ENCODE measurements at places on chromosomes 6 and 20. TPM values are rescaled to one million over a fixed set of nuclear protein-coding genes. Genes with fewer than 3 reads are reported as not detected.

Gene FAM229B
- total RNA-seq: 25.1 TPM

Gene FOXC1
- total RNA-seq: 16.0 TPM

- H3K4me1 ChIP-seq: peaks cover 5% of the 10 kb centered on the region
- H3K27me3 ChIP-seq: no peaks in the 10 kb centered on the region
- no peak overlapping the region for H3K4me3 ChIP-seq
- peaks cover 2% of the 10 kb centered on the region for H3K36me3 ChIP-seq
- H3K27ac ChIP-seq: no peak overlapping the region
Measured at GRCh38 chr6:37979392-37980221, 160.1 kb downstream of the ZFAND3 start.

Gene TRIM40
- total RNA-seq: not detected

Gene PSORS1C2
- not detected for total RNA-seq

DNA sequence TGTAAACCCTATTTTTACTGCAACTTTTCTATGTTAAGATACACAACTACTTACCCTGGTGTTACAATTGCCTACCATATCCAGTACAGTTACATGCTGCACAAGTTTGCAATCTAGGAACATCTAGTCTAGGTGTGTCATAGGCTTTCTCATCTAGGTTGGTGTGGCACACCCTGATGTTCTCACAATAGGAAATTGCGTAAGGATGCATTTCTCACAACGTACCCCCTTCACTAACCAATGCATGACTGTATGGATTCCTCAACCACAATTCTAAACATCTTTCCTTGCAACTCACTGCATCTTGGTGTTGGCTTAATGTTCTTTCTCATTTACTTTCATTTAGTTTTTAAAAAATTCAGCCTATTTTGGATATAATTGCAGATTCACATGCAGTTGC lies 31.6 kb downstream of the GJA10 start:
- no peaks in the 10 kb centered on the region for H3K27me3 ChIP-seq
- peaks cover 23% of the 10 kb centered on the region for H3K4me1 ChIP-seq
- no peaks in the 10 kb centered on the region for H3K36me3 ChIP-seq
- no peak overlapping the region for H3K4me3 ChIP-seq
- H3K27ac ChIP-seq: no peak overlapping the region
- DNase-seq: no peak

GRCh38 chr6:43171707-43172103 lies 636 bp downstream of the SRF start:
- H3K27ac ChIP-seq: peak overlapping the region; percentile 62
- H3K4me3 ChIP-seq: peak overlapping the region; percentile 96
- peak; percentile 29 for DNase-seq
- peaks cover 31% of the 10 kb centered on the region for H3K4me1 ChIP-seq

DNA sequence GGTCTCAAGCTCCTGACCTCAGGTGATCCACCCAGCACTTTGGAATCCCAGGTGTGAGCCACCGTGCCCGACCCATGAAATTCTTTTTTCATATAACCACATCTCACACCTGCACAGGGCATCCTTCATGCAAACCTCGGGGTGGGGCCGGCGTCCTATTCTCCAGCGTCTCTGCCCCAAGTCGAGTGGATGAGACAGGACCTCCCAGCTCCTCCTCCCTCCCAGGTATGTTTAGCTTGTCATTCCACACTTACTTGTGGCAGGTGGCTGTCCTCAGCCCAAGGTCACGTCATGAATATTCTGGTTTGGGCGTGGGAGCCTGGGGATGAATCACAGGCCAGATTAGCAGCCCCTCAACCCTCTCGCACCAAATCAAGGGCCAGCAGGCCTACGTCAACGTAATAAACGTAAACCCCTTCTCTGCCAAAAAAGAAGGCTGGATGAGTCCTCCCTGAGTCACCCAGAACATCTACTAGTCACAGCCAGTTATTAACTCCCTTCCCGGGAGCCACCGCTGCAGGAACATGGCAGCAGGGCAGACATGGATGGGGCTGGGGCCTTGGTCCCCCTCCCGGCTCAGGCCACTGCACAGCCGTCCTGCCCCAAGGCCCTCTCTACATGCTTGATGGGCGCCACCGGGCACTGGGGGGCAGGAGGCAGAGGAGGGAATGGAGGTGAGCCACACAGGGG lies 91.7 kb downstream of the YTHDF1 start:
- H3K36me3 ChIP-seq: no peaks in the 10 kb centered on the region
- no peak overlapping the region for H3K4me3 ChIP-seq
- H3K27ac ChIP-seq: no peak overlapping the region
- DNase-seq: no peak
- peaks cover 86% of the 10 kb centered on the region for H3K27me3 ChIP-seq

DNA sequence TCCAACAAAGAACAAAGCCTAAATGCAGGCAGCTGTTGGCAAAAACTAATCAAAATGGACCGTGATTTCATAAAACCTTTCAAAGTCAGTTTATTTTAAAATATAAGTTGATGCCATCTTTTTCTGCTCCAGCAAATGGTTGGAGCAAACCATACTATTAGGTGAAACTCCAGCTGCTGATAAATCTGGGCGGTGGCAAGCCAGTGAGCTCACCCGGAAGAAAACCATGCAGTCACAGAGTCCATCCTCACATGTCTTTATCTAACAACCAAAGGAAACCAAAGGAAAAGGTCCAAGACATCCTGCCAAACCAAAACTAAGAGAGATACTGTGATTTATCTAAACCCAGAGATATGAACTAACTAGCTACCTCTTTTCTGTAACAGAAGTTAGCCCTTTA lies 72.6 kb downstream of the HIVEP2 start:
- no peaks in the 10 kb centered on the region for H3K36me3 ChIP-seq
- no peak overlapping the region for H3K4me3 ChIP-seq
- peak overlapping the region; percentile 35 for H3K27ac ChIP-seq
- no peak for DNase-seq

DNA sequence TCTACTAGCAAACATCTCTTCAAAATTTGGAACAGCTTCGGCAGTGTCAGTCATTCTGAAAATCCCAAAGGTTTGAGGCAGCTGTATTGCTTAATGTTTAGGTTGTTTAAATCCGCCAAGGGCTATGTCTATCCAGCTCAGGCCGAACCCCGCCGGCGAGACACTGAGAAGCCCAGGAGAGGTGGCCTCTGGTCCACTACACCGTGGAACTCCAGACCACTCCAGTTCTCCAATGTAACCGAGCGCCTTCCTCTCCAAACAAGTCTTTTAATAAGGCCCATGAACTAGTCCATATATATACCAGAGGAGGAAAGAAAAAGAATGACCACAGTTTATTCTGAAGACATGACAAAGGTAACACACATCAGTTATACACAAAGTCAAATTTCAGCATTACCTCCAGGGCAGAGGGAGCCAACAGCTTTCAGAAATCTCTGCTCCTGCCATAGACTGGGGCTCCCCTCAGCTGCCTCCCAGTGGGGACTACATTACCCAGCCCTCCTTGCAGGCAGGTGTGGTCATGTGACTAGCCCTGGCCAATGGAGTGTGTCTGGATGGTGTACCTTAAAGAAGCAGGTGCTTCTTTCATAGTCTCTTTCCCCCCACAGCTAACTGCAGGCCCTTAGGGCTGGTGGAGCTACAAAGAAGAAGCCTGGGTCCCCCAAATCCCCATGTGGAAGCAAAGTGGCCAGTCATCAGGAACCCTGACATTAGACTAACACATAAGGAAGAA lies at the start of gene RAMACL:
Gene RAMACL, minus strand, starts transcription at position 255 of the 733 bp plus-strand sequence. Its CDS starts 201 bp downstream, at position 54.
- peaks cover 17% of the 10 kb centered on the region for H3K4me1 ChIP-seq
- H3K27me3 ChIP-seq: no peaks in the 10 kb centered on the region
- DNase-seq: no peak
- no peaks in the 10 kb centered on the region for H3K36me3 ChIP-seq

GRCh38 chr6:54899442-54899841 lies 52.9 kb downstream of the FAM83B start:
- H3K36me3 ChIP-seq: no peaks in the 10 kb centered on the region
- no peak for DNase-seq
- H3K27me3 ChIP-seq: no peaks in the 10 kb centered on the region

GRCh38 chr6:77373955-77374354 lies 89.3 kb downstream of the HTR1B start:
- H3K4me3 ChIP-seq: no peak overlapping the region
- H3K4me1 ChIP-seq: no peaks in the 10 kb centered on the region
- no peaks in the 10 kb centered on the region for H3K27me3 ChIP-seq
- no peak overlapping the region for H3K27ac ChIP-seq
- H3K36me3 ChIP-seq: no peaks in the 10 kb centered on the region

GRCh38 chr6:328924-329323 lies 36.6 kb downstream of the DUSP22 start:
- no peak overlapping the region for H3K4me3 ChIP-seq
- no peak for DNase-seq
- no peaks in the 10 kb centered on the region for H3K36me3 ChIP-seq
- no peaks in the 10 kb centered on the region for H3K27me3 ChIP-seq

Gene EFCAB8
- 0.06 TPM for total RNA-seq

- peaks cover 15% of the 10 kb centered on the region for H3K4me1 ChIP-seq
- H3K27ac ChIP-seq: no peak overlapping the region
- no peak for DNase-seq
- no peak overlapping the region for H3K4me3 ChIP-seq
Measured at GRCh38 chr20:64086801-64087200, 2.6 kb upstream of the LKAAEAR1 start.

- DNase-seq: no peak
- H3K36me3 ChIP-seq: no peaks in the 10 kb centered on the region
- no peaks in the 10 kb centered on the region for H3K27me3 ChIP-seq
- H3K4me1 ChIP-seq: no peaks in the 10 kb centered on the region
- no peak overlapping the region for H3K4me3 ChIP-seq
- no peak overlapping the region for H3K27ac ChIP-seq
Measured at GRCh38 chr6:10643201-10643651, 51.2 kb downstream of the C6orf52 start.

Gene DNAAF9
- 12.3 TPM for total RNA-seq

DNA sequence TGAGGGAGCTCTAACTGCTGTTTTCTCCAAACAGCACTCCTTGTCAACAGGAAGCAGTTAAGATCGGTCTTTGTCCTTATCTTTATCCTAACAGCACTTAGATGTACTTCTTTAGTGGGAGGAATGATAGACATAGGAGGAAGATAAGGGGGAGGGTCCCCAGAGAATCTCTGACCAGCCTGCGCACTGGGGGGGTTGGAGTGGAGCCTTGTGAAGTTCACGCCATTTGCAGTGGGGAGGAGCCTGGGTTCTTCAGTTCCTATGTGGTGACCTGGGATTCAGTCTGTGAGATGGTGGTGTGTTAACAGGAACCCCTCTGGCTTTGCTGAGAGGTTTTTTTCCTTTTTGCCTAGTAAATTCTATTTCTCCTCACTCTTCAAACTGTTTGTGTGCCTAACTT lies 18.1 kb upstream of the ASCC3 start:
- no peak overlapping the region for H3K4me3 ChIP-seq
- no peaks in the 10 kb centered on the region for H3K36me3 ChIP-seq
- no peaks in the 10 kb centered on the region for H3K4me1 ChIP-seq
- peaks cover 6% of the 10 kb centered on the region for H3K27me3 ChIP-seq
- H3K27ac ChIP-seq: no peak overlapping the region

GRCh38 chr6:107321793-107322192 lies 137.6 kb downstream of the PDSS2 start:
- no peak overlapping the region for H3K4me3 ChIP-seq
- H3K36me3 ChIP-seq: no peaks in the 10 kb centered on the region
- H3K4me1 ChIP-seq: no peaks in the 10 kb centered on the region

DNA sequence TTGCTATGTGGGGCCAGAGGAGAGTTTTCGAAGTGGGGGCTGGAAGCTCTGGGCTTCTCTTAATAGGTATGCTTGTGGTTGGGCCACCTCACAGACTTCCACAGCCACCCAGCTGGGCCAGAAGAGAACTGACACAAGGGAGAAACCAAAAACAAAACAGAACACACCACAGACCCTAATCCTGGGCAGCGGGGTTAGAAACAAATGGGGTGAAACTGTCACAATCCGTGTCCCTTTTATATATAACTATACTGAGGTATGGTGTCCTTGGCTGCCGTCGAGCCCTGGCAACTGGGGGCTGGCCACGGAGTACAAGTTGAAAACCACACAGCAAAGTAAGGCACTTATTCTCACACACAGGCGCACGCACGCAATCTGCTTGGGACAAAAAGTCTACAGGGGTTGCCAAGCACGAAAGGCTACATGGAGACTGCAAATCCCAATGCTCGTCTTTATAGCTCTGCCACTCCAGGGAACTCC lies 78.3 kb downstream of the TRAM2 start:
- peaks cover 47% of the 10 kb centered on the region for H3K4me1 ChIP-seq
- no peaks in the 10 kb centered on the region for H3K27me3 ChIP-seq
- H3K4me3 ChIP-seq: no peak overlapping the region
- H3K36me3 ChIP-seq: peaks cover 59% of the 10 kb centered on the region
- peak overlapping the region; percentile 82 for H3K27ac ChIP-seq

DNA sequence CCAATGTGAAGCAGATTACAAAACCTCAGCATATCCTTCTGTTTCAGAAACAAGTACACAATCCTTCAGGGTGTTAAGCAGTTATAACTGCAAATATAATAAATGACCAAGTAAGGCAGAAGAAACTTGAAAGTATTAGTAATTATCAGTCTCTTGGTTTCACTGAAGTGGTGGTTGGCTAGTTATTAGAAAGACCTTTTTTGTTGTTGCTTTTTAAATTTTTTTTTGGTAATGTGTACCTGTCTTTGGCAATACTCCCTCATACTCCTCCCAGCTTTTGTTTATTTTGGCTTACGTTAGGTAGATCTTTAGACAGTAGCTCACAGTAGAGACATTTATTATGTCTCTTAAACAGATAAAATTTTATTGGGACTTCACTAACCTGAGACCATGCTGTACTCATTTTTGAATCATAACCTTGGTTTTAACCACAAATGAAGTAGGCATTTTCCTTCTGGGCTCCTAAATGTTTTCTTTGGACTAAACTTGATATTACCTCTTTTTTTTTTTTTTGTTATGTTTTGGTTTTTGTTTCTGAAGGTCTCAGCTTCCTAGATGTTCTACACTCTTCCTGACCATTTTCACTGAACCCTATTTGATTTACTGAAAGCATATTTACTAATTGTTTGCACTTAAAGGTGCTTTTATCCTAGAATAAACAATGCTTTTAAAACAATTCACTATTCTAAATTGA lies 6.4 kb downstream of the CD2AP start:
- H3K4me1 ChIP-seq: peaks cover 20% of the 10 kb centered on the region
- peak overlapping the region; percentile 24 for H3K27ac ChIP-seq
- H3K4me3 ChIP-seq: no peak overlapping the region
- H3K36me3 ChIP-seq: no peaks in the 10 kb centered on the region
- DNase-seq: no peak
- no peaks in the 10 kb centered on the region for H3K27me3 ChIP-seq

- H3K27me3 ChIP-seq: no peaks in the 10 kb centered on the region
- no peak overlapping the region for H3K27ac ChIP-seq
- no peak overlapping the region for H3K4me3 ChIP-seq
Measured at GRCh38 chr6:11386323-11386722, 151.2 kb upstream of the TMEM170B start.

Gene GJA10
- total RNA-seq: not detected

Gene C2
- total RNA-seq: 0.47 TPM

Gene TNNC2
- total RNA-seq: not detected

Gene DEFB124
- not detected for total RNA-seq

GRCh38 chr20:22824077-22824476 lies 211.0 kb upstream of the SSTR4 start:
- H3K36me3 ChIP-seq: no peaks in the 10 kb centered on the region
- DNase-seq: no peak
- no peak overlapping the region for H3K4me3 ChIP-seq
- H3K27me3 ChIP-seq: no peaks in the 10 kb centered on the region

All from SJSA1 (cell line).